ENCODE measurements at places on chromosomes 3 and 15.

DNA sequence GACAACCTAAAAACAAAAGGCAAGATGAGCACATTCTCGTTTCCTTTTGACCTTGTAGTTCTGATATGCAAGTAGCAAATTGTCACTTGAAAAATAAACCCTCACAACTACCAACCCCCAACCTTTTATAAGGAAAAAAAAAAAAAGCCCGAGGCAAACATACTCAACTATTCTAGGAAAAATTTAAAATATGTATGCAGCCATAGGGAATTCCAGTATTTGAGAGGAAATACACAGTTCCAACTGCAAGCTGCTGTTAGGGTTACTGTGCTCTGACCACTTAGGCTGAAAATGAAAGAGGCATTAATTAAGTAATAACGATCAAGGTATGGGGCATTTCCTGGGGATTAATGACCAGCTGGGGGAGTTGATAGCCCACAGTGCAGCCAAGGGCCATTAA is 281.9 kb upstream of the DPH6 start:
- DNase-seq: no peak

- no peak for DNase-seq
Observed at GRCh38 chr15:81189583-81190283, 6.9 kb upstream of the IL16 start.

GRCh38 chr3:12983319-12983718 is 89.9 kb downstream of the IQSEC1 start:
- DNase-seq: no peak

DNA sequence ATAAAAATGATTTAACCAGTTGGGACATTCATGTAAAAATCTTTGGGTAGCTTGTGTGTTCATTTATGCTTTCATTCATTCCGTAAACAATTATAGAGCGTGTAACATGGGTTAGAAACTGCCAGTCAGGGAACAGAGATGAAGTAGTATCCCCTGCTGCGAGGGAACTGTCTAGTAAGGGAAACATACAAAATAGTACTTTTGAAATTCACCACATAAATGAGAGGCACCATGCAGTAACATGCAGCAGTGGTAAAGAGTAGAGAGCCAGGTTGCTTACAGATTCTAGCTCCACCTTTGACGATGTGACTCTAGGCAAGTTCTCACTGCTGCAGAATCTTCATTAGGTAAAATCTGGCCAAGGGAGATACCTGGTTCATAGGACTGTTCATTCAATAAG is 938 bp downstream of the DZIP3 start:
- DNase-seq: no peak

DNA sequence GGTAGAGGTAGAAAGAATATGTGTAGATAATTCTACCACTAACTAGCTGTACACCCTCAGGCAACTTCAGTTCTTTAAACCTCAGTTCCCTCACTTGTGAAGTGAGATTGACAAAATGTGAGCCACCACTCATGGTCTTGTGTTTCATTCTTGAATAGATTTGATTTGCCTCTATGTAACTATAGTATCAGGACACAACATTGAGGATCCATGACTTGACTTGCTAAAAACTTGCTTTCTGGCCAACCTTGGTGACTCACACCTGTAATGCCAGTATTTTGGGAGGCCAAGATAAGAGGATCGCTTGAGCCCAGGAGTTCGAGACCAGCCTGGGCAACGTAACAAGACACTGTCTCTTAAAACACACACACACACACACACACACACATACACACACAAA is 115.8 kb upstream of the FLNB start:
- no peak for DNase-seq

DNA sequence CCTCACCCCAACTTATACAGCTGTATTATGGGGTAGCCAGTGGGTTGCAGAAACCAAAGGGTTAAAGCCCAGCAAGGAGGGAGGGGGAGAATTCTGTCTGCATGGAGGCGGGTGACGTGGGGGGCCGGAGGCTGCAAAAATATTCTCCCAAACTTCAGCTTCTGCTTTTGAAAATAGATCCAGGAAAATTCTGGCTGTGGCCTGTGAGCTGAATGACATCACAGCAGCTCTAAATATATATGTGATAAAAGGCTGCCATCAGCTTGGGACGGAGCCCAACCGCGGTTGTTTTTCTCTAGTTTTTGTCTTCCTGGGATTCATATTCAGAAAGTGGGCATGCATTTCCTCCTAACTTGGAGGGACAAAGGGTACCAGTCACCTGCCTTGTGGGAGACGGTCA is 27.6 kb downstream of the MAPKAPK3 start:
- no peak for DNase-seq

DNA sequence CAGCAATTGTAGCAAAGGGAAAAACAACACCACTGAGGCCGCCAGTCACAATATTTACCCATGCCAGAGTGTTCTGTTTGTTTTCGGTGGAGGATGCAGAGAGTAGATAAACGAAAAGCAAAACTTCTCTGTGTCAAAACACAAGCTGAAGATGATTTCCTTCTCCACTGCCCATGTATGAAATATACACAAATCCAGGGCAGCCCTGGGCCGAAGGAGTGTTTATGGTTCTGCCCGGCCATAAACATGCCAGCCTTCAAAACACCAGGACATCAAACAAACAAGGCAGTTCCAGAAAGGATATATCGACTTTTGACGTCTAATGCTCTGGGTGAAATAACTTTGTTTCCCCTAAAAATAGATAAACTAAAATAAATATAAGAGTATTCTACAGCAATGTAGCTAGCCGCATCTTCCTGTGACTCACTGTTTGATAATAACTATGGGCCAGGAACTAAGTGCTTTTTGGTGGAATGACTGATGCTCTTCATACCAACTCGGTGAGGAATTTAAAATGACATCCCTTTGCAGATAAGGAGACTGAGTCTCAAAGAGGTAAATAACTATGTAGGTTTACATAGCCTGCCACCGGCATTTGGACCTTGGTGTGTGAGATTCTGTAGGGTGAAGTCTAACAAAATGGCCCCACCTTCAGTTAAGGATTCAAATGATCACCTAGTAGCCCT is 82.8 kb downstream of the MAGI1 start:
- no peak for DNase-seq

DNA sequence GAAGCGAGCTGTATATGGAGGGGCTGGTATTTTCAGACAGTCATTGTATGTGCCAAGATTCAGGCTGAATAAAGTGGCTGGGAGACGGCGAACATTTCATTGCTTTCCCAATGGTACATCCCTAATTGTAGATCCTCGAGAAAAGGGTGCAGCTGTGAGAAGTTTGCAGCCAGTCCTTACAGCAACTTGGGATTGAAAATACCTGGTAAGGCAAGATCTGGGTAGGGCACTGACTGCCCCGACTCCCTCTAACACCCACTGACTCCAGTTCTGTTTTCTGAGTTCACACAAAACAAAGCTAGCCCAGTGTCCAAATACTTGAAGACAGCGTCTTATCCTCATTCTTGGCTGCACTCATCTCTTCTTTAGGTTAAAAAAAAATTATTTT is 63.7 kb downstream of the EDEM1 start:
- DNase-seq: no peak

GRCh38 chr15:63089260-63090043 is 32.2 kb upstream of the LACTB start:
- no peak for DNase-seq

- DNase-seq: no peak
Observed at GRCh38 chr3:115211810-115212492, 64.9 kb upstream of the ZBTB20 start.

- no peak for DNase-seq
Observed at GRCh38 chr3:170486398-170486797, 67.7 kb downstream of the CLDN11 start.

- DNase-seq: no peak
Observed at GRCh38 chr3:48459773-48460516, 13.4 kb downstream of the ATRIP start.

DNA sequence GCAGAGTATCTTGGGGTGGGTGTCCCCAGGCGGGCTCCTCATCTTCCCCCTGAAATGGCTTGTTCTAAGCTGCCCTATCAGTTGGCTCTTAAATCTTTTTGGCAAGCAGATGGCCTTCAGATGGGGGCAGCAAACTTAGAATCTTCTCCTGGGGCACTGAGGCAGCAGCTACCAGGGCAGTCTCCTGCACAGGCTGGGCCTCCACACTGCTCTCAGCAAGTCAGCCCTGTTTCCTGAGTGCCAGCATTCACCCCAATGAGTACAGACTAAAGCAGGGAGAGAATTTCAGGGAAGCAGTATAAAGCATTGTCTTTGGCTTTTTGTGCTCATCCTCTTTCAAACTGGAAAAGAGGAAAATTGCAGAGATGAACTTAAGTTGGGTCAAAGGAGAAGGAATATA is 51.1 kb upstream of the APEH start:
- DNase-seq: no peak

GRCh38 chr15:69509131-69509530 is 56.5 kb downstream of the RPLP1 start:
- no peak for DNase-seq

DNA sequence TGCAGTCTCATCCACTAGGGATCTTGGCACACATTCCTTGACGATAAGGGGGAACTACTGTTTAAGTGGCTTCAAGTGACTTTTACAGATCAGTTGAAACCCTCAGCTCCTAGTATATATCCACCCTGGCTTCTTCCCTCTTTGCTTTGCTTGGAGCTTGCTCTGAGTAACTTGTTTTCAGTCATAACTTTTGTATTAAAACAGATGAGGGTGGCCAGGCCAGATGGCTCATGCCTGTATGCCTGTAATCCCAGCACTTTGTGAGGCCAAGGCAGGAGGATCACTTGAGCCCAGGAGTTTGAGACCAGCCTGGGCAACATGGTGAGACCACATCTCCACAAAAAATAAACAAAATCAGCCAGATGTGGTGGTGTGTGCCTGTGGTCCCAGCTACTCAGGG is 42.4 kb downstream of the EOMES start:
- no peak for DNase-seq

DNA sequence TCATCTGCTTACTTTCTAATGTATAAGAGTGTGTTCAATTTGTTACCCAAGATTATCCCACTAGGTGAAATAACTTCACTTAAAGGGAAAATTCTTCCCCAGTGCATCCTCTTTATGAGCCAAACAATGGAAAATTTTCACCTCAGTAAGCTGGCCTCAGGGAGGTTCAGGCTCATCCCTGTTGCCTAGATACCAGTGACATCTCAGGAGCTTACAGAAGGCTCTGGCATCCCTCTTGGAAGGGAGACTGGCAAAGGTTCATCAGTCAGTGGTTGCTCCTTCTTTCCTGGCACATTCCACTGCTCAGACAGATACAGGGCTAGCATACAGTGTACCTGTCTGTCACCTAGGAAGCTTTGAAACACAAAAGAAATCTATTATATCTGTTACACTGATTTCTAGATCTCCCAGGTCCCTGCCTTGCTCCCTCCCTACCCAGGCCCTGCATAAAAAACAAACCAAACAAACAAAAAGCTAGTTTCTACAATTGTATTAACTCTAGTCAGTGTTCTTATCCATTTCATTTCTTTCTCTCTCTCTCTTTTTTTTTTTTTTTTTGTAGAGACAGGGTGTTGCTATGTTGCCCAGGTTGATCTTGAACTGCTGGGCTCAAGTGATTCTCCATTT is 1.7 kb downstream of the IP6K2 start:
- DNase-seq: no peak

- no peak for DNase-seq
Observed at GRCh38 chr15:20341901-20342600, 199.5 kb downstream of the GOLGA6L6 start.

- DNase-seq: no peak
Observed at GRCh38 chr3:189659571-189659970, 28.4 kb downstream of the TP63 start.

DNA sequence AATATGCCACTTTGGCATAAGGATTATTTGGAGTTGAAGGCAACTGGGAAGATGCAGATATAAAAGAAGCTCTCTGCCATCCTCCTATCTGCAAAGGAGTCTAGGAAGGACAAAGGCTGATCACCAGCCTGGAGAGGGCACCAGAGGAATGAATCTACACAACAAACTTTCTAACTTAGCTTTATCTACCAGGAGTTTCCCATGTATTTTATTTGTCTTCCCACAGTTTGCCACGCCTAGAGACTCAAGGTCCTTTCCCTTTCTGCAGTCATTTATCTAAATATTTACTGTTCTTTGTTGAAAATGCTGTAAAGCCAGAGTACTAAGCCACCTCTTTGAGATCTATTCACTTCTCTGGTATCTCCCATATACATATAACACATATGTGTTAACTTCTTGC is 32.2 kb downstream of the GPR176 start:
- DNase-seq: no peak

GRCh38 chr15:97459771-97460170 is 500.7 kb upstream of the ARRDC4 start:
- DNase-seq: no peak

DNA sequence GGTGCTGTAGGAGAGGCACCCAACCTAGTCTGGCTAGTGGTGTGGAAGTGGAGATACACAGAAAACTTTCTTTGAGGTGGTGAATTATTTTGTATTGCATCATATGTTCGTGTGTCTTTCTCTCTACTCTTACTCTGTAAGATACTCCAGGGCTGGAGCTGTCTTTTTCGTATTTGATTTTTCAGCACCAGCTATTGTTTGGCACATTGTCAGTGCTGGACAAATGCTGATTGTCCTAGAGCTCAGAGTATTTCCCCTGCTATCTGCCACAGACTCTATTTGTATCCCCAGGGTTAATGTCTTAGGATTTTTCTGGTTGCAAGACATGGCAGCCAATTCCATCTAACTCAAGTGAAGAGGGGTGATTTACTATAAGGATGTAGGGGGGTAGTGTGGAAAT is 110.5 kb downstream of the SAMMSON start:
- no peak for DNase-seq

GRCh38 chr3:90005281-90005847 is 897.9 kb downstream of the EPHA3 start:
- no peak for DNase-seq

GRCh38 chr3:107367353-107367752 is 9.9 kb upstream of the CCDC54 start:
- DNase-seq: no peak

- DNase-seq: no peak
Observed at GRCh38 chr15:92091155-92091734, 237.7 kb downstream of the SLCO3A1 start.

DNA sequence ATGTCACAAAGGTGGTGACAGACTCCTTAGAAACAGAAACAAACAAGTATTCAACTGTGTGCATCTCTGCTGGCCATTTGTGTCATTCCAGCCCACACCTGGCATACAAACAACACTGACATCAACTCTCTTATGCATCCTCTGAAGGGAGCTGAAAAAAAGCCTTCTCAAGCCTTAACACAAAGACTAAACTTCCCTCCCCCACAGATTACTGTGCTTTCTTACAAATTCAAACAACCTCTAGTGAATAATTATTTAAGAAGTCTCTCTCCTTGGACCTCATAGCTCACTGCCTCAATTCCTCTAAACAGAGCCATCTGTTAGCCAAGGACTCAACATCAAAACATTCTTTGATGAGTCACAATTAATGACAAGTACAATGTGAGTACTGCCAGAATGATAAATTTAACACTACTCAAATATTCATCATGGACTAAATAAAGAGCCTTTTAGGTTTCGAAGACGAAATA is 132.1 kb downstream of the WDR76 start:
- DNase-seq: no peak

DNA sequence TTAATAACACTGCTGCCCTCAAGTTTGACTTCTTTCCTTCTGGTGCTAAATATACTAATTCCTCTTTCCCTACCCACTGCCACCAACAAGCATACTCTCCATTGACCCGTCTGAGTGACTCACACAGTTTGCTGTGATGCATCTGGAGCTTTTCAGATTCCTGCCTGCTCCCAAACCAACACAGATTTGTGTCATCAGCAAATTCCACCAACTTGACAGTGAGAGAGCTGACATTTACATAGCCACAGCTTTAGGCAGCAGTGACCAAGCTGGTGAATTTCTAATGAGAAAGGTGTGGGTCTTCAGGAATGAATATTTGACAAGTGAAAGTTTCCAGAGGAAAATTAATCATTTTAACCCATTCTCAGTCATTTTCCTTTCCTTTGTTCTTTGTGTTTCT is 96.5 kb upstream of the PRICKLE2 start:
- DNase-seq: no peak
